ENCODE measurements at places on chromosomes 7 and 10. TPM values are rescaled to one million over a fixed set of nuclear protein-coding genes. Genes with fewer than 3 reads are reported as not detected.

DNA sequence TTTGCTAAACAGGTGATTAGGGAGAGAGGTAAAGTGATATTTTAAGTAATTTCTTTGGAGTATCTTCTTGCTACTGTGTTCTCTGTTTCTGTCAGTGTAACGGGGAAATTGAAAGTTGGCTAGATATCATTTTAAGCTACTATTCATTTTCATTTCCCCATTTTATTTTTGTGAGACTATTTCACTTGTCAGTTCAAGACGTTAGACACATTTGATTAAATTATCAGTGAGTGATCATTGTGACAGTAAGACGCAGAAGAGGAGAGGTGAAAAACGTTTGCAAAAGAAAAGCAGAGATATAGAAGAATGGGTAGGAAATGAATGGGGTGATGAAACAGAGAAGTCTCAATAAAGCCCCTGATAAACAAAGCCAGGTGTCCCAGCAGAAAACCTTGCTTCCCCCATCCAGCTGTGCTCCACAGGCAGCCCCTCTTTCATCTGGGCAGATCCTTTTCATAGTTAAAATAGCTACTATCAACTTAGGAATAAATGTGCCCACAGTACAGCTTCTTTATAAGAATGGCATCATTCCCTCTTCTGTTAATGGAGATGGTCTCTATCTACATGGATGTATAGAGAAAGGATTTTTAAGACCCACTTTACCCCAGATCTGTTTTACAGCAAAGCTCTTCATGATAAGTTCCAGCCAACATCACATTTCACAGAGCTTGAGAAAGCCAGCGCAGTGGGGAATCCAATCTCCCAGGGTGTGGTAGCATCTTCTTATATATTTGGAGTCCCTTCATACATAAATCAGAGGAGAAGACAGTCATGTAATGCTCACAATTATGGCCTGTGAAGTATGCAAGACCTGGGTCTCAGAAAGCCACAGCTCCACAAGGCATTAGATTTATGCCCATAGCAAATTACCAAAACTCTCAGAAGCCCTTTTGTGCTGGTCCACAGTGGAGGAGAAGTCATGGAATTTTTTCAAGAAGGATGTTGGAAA lies 138.1 kb upstream of the ITGB1 start:
- DNase-seq = no peak

DNA sequence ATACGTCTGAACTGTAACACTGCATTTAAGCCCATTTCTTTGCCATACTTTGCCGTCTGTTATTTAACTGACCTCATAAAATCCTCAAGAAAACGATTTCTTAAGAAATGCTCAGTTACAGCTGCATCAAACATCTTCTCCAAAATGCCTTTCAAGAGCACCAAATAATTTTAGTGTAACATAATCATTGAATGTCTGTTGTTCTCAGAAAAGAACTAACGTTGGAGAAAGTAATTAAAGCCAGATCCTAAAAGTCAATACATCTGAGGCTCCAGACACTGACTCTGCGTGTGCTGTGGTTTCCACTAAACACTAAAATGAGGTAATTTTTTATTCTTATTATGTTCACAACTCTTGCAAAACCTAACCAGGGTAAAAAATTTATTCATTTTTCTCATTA lies 63.7 kb upstream of the LRRC17 start:
- no peak for DNase-seq

GRCh38 chr7:2680792-2681490 lies 7.1 kb upstream of the AMZ1 start:
- peak; percentile 87 for DNase-seq

The TMEM106B gene
- 118 TPM for total RNA-seq
